ENCODE measurements at places on chromosomes 16 and 17.

GRCh38 chr17:17785407-17785806 lies 51.4 kb downstream of the SREBF1 start:
- no peak for DNase-seq

DNA sequence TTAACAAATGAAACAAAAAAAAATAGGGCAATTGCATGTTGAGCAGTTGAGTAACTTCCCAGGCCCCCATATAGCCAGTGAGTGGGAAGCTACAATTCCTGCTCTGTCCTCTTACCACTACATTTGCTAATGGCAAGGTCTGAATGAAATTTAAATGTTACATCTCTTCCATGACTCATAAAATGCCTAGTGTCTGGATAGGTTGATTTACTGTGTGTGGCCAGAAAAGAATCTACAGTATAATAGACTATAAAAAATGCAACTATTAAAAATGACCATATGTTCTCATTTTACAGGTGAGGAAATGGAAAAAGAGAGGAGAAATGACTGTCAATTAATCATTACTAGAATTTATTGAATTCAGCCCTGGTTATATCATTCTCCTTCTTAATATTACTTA lies 1199.3 kb downstream of the CDH11 start:
- no peak for DNase-seq

DNA sequence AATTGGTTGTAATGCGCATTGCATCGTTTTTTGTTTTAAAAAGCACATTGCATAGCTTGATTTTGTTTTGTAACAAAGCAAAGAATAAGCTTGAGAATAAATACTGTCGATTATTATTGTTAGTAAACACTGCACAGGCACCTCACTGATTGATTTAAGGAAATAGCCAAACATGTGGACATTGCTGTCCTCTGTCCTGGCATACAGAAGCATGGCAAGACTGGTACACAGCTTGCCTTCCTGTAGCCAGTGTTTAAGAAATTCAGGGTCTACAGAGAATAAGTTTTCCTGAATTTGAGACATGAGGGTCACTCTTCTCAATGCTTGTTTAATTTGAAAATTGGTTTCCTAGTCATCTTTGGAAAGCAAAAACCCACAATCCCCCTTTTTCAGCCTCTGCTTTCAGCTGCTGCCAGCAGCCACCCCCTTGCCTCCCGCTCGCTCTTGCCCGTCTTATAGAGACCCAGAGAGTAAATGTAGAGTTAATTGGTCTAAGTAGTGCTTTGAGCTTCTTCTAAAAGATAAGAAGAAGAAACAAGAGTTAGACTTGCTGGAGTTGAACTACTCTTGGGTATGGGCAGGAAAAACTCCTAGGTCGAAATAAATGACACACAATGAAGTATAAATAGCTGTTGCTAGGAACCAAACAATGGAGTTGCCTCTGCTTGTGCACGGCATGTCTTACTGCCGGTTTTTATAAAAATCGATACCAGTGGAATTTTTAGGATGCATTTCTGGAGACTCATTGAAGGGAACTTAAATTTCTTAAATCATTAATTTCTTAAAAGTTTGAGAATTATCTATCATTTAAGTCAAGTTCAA lies 116.6 kb downstream of the MRTFB start:
- DNase-seq = no peak

- peak; percentile 47 for DNase-seq
These were observed 8.0 kb downstream of the ALOX12B start for GRCh38 chr17:8079291-8080207.

- DNase-seq = no peak
These were observed 15.9 kb upstream of the ZNF629 start for GRCh38 chr16:30802936-30803335.

DNA sequence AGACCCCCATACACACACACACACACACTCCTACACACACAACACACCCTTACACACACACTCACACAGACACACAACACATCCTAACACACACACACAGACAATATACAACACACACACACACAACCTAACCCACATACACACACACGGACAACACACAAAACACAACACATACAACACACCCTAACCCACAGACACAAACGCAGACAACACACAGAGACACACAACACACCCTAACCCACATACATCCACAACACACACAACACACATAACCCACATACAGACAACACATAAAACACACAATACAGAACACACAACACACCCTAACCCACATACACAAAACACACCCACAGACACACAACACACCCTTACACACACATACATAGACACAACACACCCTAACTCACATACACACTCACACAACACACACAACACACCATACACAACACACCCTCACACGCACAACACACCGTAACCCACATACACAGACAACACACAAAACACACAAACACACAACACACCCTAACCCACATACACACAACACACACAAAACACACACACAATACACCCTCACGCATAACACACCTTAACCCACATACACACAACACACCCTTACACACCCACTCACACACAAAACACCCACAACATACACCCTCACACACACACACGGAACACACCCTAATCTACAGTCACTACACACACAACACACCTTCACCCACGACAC lies 4.4 kb downstream of the ASGR1 start:
- no peak for DNase-seq

GRCh38 chr16:78122774-78123315 lies 23.4 kb downstream of the WWOX start:
- peak; percentile 4 for DNase-seq

- peak; percentile 60 for DNase-seq
These were observed 122.4 kb upstream of the NLRP1 start for GRCh38 chr17:5706577-5707210.

DNA sequence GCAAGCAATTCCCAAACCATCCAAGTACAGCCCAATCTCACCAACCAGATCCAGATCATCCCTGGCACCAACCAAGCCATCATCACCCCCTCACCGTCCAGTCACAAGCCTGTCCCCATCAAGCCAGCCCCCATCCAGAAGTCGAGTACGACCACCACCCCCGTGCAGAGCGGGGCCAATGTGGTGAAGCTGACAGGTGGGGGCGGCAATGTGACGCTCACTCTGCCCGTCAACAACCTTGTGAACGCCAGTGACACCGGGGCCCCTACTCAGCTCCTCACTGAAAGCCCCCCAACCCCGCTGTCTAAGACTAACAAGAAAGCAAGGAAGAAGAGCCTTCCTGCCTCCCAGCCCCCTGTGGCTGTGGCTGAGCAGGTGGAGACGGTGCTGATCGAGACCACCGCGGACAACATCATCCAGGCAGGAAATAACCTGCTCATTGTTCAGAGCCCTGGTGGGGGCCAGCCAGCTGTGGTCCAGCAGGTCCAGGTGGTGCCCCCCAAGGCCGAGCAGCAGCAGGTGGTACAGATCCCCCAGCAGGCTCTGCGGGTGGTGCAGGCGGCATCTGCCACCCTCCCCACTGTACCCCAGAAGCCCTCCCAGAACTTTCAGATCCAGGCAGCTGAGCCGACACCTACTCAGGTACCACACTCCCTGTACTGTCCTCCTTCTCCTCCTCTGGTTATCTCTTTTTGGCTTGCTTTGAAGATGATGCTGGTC lies 20.6 kb downstream of the SP2 start:
- DNase-seq = no peak

GRCh38 chr17:8924595-8924994 lies 40.9 kb downstream of the PIK3R5 start:
- DNase-seq = no peak

DNA sequence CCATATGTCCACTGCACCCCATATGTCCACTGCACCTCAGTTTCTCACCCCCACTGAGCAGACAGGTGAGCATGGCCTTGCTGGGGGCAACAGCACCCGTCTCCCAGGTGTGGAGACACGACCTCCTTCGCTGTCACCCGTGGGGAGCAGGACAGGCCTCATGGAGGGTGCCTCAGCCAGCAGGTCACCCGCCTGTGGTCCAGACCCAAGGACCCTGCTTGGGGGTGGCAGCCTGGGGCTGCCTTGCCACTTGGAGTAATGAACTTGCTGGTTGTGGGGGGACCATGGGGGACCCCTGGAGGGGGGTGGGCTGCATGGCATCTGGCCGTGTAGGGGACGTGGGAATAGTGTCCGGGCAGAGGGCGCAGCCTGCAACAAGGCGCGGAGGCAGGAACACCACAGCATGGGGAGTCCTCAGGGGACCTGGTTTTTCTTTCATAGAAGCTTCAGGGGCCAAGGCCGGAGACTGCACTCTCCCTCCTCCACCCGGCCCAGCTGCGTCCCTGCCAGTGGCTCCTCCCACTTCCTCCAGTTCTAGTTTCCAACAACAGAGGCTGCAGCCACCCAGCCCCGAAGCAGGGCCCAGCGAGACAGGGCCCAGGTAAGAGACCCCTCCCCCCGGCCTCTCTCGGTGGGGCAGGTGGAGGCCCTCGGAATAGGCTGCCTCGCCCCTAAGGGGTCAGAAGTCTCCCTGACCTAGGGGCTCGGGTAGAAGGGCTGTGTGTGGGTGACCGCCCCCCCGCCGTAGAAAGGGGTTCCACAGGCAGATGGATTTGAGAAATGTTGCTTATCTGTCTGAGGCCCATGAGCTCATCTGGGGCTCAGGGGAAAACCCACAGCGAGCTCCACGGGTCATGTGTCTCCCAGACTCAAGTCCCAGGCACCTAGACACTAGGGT lies at the start of gene NHLRC4:
TSS of gene NHLRC4 (plus strand) at position 531 of the 898 bp plus-strand sequence. CDS start 1,043 bp downstream, outside the sequence.
- no peak for DNase-seq

DNA sequence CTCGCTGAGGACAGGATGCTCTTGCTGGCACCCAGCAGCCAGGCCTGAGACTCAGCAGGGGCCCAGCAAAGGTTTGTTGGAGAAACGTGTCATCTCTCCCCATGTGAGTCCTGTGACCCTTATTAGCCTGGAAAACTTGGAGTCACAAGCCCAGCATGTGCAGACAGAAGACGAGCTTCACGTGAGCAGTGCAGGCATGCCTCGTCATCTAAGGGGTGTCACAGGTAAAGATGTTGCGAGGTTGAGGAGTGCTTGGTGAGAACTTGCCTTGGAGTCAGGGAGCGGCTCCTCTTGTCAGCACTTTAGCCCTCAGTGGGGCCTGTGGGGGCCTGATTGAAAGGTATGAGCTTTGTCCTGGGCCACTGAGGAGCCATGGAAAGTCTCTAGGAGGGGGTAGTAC lies 2.1 kb upstream of the CTRL start:
- DNase-seq = no peak

- no peak for DNase-seq
These were observed 10.0 kb upstream of the ACSM1 start for GRCh38 chr16:20707461-20707860.

All from caudate nucleus (tissue), 63 donors.